ENCODE measurements at places on chromosomes 5 and 9.

DNA sequence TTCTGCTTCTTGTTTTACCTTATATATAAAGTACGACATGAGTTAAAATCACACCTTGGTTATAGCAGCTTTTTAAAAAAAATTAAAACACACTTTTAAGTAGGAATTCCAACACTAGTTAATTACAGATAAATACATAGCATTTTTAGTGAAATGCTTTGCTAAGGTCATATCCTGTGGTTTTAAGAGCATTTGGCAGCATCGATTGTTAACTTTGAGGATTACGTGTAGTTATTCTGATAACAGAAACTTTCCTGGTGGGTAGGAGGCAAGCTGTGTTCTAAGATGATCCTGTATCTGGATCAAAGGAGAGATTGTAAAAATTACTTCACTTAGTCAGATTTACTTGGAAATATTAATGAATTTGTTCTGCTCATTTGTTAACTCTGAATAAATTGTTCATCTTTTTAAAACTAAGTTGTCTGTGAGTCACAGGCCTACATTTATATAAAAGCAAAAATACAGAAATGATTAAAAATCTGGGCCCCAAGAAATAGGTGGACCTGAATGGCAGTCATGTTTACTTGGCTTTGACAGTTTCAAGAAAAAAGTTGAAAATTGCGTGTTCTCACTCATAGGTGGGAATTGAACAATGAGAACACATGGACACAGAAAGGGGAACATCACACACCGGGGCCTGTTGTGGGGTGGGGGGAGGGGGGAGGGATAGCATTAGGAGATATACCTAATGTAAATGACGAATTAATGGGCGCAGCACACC lies 58.3 kb downstream of the TRIO start:
- no peak for DNase-seq

GRCh38 chr5:38789134-38789533 lies 56.7 kb upstream of the OSMR start:
- no peak for DNase-seq

DNA sequence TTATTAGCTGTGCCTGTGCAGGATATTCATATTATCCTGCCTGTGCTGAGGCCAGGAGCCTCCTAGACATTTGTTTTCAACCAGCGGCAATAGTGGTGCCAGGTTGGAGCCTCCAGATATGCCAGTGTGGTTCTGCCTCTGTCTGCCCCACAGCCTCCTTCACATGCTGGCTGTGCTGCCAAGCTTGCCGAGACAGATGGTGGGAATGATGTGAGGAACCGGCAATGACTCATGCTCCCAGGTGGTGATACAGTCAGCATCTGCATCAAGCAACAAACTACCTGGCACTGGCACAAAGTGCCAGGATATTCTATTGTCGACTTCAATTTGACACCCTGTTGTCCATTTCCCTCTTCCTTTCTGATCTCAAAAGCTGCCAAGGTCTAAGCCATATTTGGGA lies 285.7 kb downstream of the CHSY3 start:
- DNase-seq: no peak

DNA sequence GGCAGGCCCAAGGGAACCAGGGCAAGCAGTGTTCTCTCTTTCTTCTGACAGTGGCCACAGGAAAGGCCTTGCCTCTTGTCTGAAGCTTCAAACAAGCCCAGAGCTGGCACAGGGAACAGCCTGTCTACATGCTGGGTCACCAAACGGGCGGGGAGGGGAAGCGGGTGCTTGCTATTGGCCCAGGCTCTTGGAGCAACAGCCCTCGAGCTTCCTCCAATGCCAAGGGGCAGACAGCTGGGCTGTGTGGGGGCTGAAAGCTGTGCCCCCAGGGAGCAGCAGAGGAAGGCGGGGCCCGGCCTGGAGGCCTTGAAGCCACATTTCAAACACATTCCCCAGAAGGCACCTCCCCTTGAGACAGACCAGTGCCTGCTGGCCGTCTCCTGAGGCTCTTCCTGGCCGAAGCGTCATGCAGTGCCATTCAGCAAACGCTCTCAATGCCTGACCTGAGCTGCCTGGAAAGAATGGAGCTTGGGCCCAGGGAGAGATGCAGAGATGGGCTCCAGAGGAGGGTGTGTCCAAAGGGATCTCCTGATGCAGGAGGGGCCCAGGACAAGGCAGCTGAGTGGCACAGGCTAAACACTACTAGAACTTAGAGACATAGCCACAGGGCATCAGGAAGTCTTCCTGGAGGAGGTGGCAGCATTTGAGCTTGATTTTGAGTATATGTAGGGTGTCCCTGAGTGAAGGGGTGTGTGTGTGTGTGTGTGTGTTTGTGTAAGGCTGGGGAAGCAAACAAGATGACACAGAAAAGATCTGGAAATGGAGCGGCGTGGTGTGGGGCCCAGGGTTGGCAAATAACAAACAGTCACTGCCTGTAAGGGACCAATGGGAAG lies 2.5 kb downstream of the FIBCD1 start:
- DNase-seq: no peak

GRCh38 chr5:131974016-131974415 lies 28.6 kb upstream of the MEIKIN start:
- DNase-seq: no peak

DNA sequence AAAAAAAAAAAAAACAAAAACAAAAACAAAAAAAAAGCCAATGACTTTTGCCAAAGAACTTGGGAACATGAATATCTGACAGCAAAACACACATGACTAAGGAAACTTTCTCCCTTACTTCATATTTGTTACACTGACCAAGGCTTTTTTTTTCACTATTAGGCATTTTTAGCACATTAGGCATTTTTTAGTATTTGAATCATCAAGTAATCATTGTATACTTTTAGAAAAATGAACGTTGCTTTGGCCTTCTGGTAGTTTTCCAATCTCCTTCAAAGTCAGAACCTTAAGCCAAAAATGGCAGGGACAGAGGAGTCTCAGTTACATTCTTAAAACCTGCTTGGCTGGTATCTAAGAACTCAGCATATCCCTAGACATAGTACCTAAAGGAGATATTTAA lies 19.3 kb downstream of the NREP start:
- no peak for DNase-seq

DNA sequence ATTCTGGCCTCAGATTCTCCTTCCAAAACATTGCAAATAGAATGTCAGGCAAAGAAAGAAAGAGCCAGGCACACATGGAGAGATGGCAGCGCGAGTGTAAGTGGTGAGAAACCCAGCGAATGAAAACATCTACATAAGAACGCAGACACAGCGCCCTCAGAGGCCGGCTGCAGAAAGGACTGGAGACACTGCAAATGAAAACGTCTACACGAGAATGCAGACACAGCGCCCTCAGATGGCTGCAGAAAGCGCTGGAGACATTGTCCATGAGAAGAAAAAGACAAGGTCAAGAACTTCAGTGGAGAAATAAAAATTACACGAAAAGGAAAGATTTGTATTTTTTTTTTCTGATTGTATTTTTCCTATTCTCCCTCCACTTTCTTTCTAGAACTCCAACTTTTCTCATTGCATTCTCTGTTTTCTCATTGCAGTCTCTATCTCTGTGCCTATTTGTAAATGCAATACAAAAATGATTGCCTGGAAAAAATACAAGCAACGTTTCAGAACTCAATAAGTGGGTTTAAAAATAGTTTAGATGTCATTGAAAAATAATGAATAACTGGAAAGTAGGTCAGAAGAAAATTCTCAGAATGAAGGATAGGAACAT lies 117.9 kb upstream of the LPCAT1 start:
- DNase-seq: peak; percentile 32

DNA sequence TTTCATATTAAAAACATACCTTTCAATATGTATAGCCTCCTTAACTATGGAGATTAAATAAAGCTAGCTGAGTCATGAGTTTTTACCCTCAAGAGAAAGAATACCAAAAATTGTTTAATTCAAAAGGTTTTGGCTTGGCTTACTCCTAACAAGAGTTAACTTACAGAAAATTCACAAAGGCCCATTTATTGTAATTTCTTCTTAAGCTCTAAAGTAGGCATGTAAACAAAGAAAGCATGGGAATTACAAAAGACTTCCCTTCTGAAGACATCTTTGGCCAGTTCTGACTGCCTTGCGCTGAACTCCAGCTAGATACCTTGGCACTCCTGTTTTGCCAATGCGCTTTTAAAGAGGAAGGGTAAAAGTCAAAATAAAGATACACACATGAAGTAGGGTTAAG lies 28.2 kb downstream of the PUM3 start:
- DNase-seq: no peak

DNA sequence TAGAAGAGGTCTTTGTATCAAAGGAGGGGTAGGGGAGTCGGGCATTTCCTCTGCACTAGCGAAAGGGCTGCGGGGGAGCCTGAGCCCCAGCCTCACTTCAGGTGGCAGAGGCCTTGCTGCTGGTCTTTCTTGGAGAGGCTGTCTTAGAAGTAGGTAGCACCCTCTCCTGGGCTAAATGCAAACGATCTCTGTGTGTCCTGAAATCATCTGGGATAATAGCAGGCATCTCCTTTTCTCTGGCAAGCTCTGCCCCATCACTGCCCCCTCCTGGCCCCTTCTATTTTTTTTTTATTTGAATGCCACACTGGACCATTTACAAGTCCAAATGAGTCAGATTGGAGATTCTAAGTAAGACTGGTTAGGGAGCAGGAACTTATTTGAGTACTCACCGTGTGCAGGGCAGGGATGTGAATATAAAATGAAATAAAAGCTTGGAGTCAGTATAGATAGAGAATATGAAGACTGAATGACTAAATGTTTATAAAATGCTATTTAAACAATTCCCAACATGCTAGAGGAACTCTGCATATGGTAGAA lies 137.1 kb downstream of the FGF1 start:
- no peak for DNase-seq

DNA sequence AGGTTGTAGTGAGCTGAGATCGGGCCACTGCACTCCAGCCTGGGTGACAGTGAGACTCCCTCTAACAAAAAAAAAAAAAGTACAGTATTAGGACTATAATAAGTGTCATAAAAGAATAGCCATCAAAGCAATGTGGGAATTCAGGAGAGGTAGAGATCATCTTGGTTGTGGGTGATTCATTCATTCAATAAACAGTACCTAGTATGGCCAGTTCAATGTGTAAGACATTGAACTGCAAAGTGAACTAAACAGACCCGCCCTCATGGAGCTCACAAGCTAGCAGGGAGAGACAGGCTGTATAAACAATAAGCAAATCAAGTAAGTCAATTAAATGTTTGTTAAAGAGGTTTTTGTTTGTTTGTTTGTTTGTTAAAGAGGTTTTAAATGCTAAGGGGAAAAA lies 146.1 kb upstream of the RANBP3L start:
- DNase-seq: no peak

GRCh38 chr5:40436535-40437237 lies 243.0 kb upstream of the PTGER4 start:
- no peak for DNase-seq

- peak; percentile 74 for DNase-seq
These were observed 3.0 kb upstream of the FUT7 start for GRCh38 chr9:137034709-137035506.

GRCh38 chr5:82815871-82816270 lies 261.3 kb downstream of the TMEM167A start:
- DNase-seq: no peak

GRCh38 chr5:181069767-181070491 lies 29.9 kb downstream of the BTNL9 start:
- DNase-seq: no peak

DNA sequence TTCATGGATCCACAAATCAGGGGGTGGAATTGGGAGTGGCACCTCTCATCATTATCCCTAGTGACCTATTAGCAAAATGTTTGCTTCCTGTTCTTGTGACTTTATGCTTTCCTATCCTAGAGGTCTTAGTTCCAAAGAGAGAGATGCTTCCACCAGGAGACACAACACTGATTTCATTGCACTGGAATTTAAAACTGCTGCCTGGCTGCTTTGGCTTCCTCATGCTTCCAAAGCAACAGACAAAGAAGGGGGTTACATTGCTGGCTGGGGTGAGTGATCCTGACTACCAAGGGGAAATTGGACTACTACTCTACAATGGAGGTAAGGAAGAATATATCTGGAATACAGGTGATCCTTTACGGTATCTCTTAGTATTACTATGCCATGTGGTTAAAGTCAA lies 69.2 kb upstream of the SH3GL2 start:
- DNase-seq: no peak

DNA sequence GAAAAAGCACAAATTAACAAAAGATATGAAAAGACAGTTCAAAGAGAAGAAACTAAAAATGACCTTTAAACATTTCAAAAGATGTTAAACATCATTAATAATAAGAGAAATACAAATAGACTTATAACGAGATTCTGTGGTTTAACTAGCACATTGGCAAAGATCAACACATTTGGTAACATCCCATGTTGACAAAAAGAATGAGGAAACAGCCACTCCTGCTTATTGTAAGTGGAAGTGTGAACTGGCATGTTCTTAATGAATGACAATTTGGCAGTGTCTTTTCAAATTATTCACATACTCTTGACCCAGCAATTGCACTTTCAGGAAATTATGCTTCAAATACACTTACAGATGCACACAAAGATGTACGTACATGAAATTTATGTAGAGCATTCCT lies 176.3 kb downstream of the TLE1 start:
- no peak for DNase-seq

DNA sequence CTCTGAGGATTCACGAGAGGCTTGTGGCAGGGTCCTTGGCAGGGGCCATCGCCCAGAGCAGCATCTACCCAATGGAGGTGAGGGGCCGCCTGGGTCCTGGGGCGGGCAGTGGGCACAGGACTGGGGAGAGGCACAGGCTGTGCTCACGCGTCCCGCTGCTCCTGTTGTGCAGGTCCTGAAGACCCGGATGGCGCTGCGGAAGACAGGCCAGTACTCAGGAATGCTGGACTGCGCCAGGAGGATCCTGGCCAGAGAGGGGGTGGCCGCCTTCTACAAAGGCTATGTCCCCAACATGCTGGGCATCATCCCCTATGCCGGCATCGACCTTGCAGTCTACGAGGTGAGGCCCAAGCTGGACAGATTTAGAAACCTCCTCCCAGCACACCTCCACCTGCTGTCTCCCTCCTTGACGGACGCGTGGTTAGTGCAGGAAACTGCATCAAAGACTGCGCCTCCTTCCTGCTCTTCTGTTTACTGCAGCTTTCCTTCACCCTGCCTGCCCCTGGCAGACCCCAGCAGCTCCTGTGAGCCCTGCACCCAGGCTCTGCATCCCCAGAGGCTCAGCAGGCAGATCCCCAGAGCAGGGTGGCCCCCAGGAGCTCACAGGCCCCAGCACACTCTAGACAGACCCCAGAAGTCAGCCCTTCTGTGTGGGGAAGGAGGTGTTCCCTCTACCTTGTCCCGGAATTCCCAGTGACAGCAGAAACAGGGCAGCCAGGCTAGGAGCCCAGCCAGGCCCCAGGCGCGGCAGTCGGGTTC lies 21.2 kb downstream of the PTGES2 start:
- DNase-seq: no peak

DNA sequence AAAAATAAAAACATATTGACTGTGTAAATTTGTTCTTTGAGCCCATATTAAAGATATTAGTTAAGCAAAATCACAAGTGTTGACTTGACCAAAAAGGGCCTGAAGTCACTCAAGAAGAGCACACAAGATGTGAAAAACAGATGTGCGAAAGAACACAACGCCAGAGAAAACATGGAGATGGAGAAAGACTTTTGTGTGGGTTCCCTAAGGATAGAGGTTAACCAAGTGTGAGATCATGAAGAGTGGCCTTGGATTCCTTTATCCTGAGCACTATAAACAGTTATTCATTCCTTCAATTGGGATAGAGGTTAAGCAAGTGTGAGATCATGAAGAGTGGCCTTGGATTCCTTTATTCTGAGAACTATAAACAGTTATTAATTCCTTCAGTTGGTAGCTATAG lies 361.8 kb downstream of the CDH18 start:
- no peak for DNase-seq

Data from activated CD8-positive, alpha-beta memory T cell treated with anti-CD3 and anti-CD28 coated beads for 1 hour (primary cell).